A549 treated with RU486 at 1 μM for 4 hours (cell line): ENCODE measurements at places on chromosomes 5 and 9. TPM values are rescaled to one million over a fixed set of nuclear protein-coding genes. Genes with fewer than 3 reads are reported as not detected.

Gene LSM11
- 1.9 to 3.6 TPM (median 3.0 TPM) in 5 replicates for total RNA-seq

Gene HTR4
- total RNA-seq = not detected in 5 replicates

Gene KIF12
- total RNA-seq = 1.4 to 2.7 TPM (median 2.1 TPM) in 5 replicates

Gene DMRTA1
- 0.82 to 1.1 TPM (median 0.84 TPM) in 5 replicates for total RNA-seq

Gene ECM2
- 0.07 to 0.26 TPM (median 0.21 TPM) in 5 replicates for total RNA-seq

Gene GLRA1
- not detected in 5 replicates for total RNA-seq
